ENCODE measurements at places on chromosomes 11 and 22.

GRCh38 chr22:31829505-31829904 is 75.7 kb downstream of the DEPDC5 start:
- DNase-seq, result peak; percentile 73

GRCh38 chr22:37906364-37907008 is 389 bp downstream of the MICALL1 start:
- DNase-seq, result no peak

DNA sequence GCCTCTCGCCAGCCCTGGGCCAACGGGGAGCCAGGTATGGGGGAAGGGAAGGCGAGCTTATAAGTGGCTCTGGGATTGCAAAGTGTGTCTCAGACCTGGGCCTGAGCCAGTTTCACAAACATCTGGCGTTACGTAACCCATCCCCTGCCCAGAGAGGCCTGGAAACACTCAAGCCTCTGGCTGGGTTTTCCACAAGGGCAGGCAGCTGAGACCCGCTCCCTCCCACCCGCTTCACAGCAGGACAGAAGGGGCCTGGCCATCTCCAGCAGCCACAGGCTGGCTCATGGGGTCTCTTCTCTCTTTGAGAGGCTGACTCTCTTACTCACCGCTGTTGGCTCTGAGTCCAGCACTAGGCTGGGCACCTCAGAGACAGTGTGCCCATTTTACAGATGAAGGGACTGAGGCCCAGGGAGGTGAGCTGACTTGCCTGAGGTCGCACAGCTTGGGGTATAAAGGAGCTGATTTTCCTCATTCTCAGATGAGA is 44.5 kb downstream of the TRIOBP start:
- DNase-seq, result peak; percentile 94

GRCh38 chr22:43478621-43479300 is 66.9 kb downstream of the MPPED1 start:
- no peak for DNase-seq

DNA sequence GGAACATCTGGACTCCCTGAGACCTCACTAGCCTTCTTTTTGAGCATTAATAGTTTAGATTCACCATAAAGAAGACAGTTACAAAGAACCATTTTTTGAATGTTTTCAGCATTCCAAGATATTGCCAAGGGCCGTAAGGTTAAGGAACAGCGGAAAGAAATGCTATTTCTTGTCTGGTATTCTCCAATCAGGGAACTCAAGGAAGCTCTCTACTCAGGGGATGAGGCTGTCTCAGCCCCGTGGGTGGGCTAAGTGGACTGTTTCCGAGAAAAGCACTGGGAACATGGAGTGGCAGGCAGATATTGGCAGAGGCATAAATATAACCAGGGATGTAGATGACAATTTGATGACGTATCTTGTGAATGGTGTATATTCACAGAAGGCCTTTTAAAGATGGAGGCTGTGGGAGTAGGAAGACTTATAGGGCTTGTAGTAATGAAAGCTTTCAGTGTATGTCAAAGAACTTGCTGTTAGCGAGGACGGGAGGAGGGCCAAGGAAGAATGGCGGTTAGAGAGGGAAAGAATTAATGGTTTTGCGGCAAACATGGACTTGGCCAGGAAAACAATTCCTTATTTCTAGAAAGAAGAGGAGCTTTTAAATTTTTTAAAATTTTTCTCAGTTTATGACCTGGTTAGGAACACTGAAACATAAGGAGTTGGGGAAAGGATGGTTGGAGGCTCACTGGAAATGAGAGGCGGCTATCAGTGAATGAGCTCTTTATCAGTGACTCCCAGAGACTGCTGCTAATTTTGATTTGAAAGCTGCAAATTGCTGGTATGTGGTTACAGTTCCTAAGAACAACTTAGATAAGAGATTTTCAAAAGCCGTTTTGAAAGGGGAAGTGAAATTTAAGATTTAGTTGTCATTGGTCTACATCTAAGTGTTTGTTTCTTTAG is 64.6 kb downstream of the ST3GAL4 start:
- DNase-seq, result no peak

DNA sequence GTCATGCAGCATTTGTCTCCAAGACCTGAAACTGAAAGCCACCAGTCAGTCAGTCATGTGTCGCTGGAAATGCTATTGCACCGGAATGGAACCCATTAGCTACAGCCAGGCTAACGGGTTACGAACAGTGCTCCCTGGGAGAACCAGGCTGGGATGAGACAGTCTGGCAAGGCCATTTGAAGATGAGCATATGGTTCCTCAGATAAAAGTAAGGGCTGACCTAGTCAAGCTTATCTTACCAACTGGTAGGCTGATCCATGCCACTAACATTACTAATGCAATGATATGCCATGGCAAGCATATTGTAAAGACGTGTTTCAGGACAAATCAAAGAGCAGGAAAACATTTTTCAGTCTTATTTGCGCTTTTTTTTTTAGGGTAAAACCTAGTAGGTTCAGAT is 28.4 kb downstream of the NAP1L4 start:
- DNase-seq, result no peak

- DNase-seq, result no peak
These were observed 29.7 kb upstream of the PRODH start for GRCh38 chr22:18965526-18966421.

DNA sequence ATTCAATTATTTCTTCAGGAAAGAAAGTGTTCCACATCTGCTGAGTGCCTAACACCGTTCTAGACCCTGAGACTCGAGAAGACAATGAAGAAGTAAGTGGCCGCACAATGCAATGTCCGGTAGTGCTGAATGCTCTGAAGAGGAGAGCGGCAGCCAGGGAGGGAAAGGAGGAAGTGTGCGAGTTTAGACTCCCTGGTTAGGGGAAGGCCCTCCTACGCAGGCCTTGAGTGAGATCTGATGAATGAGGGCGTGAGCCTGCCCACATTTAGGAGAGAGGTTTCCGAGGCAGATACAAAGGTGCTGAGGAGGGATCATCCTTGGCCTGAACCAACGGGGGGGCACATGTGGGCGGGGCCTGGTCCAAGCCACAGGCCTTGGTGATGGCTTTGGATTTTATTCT is 558.6 kb downstream of the NTM start:
- no peak for DNase-seq

- DNase-seq, result no peak
These were observed 579 bp downstream of the PICALM start for GRCh38 chr11:86068138-86068871.

DNA sequence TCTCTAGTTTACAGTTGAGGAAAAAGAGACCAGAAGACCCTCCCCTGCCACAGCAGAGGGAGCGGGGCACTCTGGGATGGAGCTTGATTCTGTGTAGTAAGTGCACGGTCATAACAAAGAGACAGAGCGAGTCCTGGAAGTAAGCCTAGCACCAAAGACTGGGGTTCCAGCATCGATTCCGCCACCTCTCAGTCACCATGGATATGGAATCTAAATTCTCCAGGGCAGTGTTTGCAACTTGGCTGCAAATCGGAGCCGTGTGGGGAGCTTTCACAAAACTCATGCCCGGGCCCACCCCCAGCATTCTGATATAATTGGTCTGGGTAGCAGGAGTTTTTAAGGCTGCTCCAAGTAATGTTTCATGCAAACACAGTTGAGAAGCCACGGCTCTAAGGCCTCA is 129.5 kb upstream of the OPCML start:
- no peak for DNase-seq

DNA sequence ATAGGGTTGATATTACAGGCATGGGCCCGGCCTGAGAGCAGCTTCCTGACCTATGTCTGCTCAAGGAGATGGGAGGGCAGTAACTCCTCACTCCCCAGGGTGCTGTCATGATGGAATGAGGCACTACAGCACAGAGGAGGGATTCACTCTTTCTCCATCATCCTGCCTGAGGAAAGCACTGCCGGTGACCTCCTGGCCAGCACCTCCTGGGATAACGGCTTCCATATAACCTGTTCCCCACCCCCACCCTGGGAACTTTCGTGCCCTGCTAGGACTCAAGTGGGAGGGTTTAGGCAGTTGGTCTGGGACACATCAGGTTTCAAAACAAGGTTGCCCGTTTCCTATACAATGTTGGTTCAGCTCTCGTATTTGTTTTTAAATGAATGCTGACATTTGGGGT is 42.7 kb upstream of the MN1 start:
- no peak for DNase-seq

GRCh38 chr11:74437441-74438042 is 29.8 kb downstream of the KCNE3 start:
- DNase-seq, result no peak

DNA sequence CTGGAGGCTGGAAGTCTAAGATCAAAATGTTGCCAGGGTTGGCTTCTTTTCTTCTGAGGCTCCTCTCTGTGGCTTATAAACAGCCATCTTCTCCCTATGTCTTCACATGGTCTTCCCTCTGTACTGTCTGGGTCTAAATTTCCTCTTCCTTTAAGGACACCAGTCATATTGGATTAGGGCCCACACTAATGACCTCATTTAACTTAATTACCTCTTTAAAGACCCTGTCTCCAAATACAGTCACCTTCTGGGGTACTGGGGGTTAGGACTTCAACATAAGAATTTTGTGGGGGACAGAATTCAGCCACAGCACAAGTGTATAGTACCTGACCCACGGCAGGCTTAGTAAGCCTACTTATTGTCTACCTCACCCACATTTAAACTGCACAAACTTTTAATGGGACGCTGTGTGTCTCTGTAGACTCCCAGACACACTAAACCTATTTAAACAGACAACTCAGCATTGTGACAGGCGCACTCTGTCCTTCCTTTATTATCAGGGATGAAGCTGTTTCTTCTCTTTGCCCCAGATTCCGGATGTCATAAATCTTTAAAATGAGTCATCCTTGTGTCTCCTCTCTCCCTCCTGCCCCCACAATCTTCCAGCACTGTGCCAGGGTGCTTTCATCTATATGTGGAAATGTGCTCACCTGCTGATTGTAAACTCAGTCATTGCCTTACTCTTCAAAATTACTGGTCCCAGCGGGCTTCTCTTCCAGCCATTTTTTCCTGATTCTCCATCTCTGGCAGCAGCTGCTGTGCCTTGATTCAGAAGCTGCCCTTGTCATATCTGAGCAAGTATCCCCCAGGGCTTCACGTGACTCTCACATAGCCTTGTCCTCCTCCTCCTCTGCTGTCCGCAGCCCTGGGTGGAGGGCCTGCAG is 5.4 kb upstream of the MAPK8IP1 start:
- no peak for DNase-seq

DNA sequence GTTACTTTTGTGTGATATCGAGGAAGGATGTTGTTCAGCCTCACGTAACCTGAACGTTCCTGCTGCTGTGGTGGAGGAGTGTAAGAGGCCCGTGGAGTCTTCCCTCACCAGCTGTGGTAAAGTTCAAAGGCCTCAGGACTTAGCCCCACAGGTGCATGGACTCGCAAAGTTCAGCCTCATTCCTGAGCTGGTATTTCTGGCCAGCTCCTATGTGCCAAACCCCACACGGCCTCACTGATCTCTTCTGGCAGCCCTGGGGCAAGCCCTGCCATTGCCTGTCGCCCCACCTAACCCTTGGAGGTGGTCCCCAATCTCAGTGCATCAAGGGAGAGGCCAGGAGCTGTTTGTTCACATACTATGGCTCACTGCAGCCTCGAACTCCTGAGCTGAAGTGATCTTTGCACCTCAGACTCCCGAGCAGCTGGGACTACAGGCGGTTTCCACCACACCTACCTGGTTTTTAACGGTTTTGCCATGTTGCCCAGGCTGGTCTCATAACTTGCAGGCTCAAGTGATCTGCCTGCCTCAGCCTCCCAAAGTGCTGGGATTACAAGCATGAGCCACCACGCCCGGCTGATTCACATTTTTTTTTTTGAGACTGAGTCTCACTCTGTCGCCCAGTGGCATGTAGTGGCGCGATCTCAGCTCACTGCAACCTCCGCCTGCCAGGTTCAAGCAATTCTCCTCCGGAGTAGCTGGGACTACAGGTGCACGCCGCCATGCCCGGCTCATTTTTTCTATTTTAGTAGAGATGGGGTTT is 2.2 kb downstream of the PHRF1 start:
- no peak for DNase-seq

GRCh38 chr11:47035108-47035507 is 98.5 kb downstream of the CSTPP1 start:
- no peak for DNase-seq

DNA sequence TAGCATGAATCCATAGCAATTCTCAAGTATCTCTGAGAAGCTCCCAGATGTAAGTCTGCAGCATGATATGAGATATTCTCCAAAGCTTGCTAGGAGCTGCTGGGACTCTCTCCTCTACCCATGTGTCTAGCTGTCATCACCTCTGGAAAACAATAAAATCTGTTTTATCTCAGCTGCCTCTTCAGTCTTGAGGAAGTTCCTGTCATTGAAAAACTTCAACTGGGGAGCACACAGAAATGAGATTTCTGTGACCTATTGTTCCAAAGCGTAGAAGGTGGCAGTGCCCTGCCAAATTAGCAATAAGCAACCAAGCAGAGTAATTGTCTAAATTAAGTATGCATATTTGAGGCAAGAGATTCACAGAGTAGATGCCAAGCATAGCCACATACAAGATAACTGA is 1380.6 kb upstream of the RAG2 start:
- DNase-seq, result no peak

DNA sequence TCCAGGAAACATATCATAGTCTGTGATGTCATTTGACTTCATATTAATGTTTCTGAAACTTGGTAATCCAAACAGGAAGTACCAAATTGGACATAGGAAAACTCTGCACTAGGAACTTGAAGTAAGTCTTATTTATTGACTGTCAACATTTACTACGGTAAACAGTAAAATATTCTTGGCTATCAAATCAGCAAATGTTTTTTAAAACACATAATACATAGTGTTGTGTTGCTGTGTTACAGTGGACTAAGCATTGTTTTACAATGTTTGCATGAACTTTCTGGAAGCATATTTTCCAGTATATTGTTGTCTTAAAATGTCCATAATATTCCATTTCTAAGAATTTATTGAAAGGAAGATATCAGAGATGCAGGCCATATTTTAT is 2.8 kb upstream of the OR51E2 start:
- no peak for DNase-seq

GRCh38 chr22:32684148-32684821 is 117.2 kb upstream of the TIMP3 start:
- DNase-seq, result no peak

DNA sequence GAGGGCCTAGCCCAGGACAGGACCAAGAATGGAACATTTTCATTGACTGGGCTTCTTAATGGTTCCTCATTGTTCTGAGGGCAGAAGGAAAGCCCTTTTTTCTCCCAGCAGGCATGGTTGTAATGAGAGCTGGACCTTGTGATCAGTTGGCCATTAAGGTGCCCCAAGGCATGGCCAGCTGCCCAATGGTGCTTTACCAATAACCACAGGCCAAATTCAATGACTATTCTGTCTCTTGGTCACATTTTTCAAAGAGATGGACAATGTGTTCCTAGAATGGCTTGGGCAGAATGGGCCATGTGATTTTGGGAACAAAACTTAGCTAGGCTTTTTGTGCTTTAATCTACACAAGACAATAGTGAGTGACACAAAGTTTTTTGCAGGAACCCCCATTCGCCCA is 7.3 kb downstream of the NAV2 start:
- no peak for DNase-seq

- no peak for DNase-seq
These were observed 17.9 kb upstream of the SESN3 start for GRCh38 chr11:95248666-95249467.
